Mucosa of gallbladder (tissue), 1 donor: ENCODE measurements at places on chromosomes 7 and 10. TPM values are rescaled to one million over a fixed set of nuclear protein-coding genes. Genes with fewer than 3 reads are reported as not detected.
A peak's percentile ranks its signal among the peaks of the same experiment; 100 is the strongest.

- no peak for DNase-seq
Measured at GRCh38 chr10:22630234-22631174, 83.9 kb downstream of the PIP4K2A start.

DNA sequence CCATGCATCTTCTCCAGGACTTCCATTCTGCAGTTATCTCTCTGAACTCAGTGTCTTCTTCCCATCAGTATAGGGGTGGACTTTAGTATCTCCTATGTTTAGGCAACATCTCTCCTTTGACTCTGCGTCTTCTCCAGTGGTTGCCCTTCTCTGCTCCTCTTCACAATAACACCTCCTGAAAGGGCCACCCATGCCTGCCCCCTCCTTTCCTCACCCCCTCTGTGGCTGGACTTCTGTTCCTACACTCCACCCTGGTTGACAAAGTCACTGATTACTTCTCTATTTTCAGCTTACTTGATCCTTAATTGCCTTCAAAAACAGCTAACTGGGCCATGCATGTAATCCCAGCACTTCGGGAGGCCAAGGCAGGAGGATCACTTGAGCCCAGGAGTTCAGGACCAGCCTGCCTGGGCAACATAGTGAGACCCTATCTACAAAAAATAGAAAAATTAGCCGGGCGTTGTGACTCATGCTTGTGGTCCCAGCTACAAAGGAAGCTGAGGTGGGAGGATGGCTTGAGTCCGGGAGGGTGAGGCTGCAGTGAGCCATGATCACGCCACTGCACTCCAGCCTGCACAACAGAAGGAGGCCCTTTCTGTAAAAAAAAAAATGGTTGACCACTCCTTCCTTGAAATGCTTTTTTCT is 13.7 kb downstream of the SRGN start:
- DNase-seq = no peak

DNA sequence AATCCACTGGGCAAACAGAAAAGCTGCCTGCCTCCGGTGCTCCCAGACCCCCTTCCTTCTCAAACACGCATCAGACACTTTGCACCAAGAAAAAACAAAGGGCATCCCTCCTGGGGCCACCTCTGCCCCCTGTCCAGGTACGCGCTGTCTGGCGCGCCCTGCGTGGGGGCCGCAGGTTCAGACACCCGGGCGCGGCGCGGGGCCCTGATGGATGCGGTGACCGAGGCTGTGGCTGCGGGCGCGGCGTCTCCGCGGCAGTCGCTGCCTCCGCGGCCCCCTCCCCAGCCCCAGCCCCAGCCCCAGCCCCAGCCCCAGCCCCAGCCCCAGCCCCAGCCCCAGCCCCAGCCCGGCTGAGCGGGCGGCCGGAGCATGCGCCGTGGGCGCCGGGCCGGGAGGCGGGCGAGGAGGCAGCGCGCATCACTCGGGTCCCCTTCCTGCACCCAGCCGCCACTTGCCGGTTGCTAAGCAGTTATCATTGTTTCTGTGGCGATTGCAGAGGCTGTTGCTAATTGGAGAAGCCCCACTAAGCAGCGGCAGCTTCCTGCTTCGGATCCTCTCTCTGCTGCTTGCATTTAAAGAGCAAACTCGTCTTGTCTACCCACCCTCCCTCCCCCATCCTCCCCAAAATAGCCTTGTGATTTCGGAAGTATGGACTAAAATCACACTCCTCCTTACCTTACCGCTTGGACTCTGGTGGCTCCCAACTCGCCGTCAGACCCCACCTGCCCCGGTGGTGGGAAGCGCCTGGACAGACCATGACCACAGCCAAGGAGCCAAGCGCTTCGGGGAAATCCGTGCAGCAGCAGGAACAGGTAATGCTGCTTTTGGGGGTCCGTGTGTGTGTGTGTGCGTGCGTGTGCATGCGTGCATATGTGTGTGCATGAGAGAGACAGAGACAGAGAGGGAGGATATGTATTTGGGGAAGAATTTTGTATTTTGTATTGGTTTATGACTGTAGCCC is 252.8 kb downstream of the DPP6 start:
- DNase-seq = no peak

GRCh38 chr7:50119815-50120637 is 27.0 kb upstream of the ZPBP start:
- DNase-seq = no peak

DNA sequence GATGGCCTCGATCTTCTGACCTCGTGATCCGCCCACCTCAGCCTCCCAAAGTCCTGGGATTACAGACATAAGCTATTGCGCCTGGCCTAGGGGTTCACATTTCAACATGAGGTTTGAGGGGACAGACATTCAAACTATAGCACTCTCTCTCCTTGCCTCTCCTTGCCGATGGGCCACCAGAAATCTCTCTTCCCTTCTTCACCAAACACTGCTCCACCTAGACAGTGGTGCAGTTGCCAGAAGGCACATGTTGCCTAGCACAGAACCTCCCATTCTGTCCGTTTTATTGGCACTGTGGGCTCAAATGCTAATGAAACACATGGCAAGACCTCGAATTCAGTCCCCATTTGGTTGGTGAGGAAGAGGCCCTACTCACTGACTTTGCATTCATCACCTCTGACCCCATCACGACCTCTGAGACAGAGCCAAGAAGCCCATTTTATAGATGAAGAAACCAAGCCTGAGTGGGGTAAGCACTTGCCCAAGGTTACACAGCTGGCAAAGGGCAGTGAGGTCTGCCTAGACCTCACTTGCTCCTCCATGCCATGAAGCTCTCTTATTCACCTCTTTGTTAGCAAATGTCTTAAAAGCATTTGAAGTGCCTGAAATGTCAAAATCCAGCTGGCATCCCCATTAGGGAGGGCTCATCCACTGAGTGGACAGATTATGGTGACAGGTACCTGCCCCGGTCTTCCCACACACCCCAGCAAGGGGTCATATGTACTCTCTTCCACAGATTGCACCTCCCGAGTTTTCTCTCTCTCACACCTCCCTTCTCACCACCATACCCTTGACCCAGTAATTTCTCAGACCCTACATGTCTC is 34.0 kb downstream of the GPRIN2 start:
- DNase-seq = no peak

- no peak for DNase-seq
Measured at GRCh38 chr7:114150689-114151088, 231.9 kb upstream of the PPP1R3A start.

DNA sequence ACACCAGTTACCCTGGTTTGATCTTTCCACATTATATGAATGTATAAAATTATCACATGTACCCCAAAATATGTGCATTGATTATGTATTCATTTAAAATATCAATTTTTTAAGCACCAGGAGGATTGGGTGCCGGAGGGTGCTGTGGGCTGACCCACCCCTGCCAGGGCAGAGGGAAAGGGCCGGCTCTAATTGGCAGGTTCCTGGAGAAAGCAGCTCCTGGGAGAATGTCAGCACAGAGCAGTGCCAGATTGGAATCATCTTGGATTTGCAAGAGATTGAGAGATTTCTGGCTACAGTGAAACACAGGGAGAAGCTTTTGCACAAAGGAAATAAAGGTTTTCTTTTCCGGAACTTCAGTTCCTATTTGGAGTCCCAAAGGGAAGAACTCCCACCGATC is 264.4 kb upstream of the TCERG1L start:
- no peak for DNase-seq

DNA sequence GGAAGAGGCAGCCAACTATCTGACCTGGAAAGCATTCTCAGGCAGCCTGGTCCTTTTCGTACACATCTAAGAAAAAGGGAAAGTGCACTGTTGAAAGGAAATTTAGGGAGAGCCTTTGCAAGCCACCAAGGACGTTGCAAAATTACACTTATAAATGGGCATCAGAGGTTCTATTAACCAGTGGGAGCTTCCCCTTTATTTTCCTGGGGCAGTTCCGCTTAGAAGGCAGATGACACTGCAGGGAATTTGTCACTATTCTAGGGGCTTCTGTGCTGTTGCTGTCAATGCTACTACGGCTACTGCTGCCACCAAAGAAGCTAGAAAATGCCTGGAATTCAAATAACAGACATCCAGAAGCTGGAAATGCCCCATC is 79.6 kb upstream of the AUTS2 start:
- DNase-seq = no peak

DNA sequence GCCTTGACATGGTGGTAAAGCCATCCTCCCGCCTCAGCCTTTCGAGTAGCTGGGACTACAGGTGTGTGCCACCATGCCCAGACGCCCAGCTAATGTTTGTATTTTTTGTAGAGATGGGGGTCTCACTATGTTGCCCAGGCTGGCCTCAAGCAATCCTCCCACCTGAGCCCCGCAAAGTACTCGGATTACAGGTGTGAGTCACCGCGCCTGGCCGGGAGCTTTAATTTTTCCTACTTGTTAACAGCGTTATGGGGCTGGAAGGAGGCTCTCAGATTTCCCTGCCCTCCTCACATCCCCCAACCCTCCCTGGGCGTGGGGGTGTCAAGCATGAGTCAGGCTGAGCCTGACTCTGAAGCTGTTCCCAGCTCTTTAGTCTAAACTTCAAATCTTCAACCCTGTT is 8.3 kb downstream of the ALKBH4 start:
- no peak for DNase-seq

DNA sequence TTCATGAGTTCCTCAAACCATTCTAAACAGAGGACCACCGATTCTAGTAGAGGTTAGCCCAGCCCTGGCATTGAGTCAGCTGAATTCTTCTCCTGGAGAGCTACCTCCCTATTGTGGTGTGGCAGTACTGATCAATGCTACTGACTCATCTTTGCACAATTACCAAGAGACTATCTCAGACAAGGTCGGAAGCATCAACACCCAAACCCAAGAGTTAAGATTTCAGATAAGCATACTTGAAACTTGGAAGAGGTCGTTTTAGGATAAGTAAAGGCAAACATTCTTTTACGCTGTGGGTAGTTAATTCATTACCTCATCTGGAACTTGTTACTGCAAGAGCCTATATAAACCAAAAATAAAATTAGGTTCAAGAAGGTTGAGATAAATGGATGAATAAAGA is 154.6 kb upstream of the NRBF2 start:
- no peak for DNase-seq

DNA sequence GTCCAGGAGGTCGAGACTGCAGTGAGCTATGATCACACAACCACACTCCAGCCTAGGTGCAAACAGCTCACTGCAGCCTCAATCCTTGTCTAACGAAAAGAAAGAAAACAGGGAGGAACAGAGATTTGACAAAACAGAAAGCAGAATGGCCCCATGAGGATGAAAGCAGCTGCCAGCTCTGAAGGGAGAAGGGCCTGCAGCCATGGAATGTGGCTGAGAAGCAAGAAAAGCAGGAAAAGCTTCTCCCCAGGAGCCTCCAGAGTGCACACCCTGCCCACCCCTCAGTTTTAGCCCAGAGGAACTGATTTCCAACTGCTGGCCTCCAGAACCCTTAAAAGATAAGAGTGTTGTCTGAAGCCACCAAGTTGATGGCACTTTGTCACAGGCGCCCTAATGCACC is 13.0 kb downstream of the ESYT2 start:
- no peak for DNase-seq

DNA sequence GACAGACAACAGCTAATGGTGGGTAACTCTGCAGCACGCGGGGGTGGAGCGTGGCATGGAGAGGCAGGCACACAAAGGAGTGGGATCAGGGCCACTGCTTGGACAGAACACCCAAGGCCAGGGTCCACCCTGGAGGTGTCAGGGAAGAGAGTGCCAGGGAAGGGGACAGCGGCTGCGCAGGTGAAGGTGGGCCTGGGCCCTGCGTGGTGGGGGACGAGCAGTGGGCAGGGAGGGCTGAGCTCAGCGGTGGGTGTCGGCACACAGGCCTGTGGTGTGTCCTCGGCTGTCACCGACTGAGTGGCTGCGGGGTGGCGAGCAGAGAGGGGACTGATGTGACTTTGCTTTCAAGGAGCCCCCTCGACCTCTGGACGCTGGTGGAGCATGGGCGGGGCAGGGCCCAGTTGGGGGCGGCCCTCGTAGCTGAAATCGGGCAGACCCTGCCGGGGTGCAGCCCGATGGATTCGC is 8.4 kb upstream of the SCART1 start:
- DNase-seq = peak; percentile 9

GRCh38 chr7:134947329-134947728 is 39.0 kb upstream of the AGBL3 start:
- no peak for DNase-seq

- DNase-seq = no peak
Measured at GRCh38 chr7:87592300-87592699, 8.4 kb downstream of the ABCB1 start.

GRCh38 chr7:35971133-35971891 is 170.5 kb downstream of the SEPTIN7 start:
- no peak for DNase-seq

DNA sequence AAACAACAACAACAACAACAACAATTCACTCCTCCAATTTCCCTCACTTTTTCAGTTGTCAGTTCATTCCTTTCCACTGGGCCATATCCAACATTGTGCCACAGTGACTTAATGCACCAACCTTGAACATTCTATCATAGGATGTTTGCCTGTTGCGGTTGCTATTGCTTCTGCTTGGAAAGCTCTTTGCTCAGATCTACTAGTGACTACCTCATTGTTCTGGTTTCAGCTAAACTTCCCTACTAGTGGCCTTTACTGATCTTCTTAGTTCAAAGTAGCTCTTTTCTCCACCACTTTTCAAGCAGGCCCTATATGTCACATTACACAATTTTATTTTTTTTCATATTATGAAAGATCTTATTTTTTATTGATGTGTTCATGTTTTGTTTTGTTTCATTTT is 9.8 kb upstream of the STEAP4 start:
- no peak for DNase-seq

GRCh38 chr10:69464801-69465401 is 13.6 kb downstream of the TSPAN15 start:
- DNase-seq = no peak

DNA sequence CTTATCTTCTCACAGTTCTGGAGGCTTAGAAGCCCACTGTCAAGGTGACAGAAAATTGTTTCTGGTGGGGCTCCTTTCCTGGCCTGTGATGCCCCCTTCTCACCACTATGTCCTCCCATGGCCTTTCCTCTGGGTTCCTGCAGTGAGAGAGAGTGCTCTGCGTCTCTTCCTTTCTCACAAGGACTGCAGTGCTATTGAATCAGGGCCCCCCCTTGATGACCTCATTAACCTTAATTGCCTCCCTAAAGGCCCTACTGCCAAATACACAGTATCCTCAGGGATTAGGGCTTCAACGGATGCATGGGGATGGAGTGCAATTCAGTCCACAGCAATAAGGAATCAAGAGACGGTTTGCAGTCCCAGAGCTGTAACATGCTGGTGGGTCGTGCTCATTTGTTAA is 82.0 kb upstream of the GRB10 start:
- DNase-seq = no peak

Gene OR2A12
- total RNA-seq = not detected

Gene SEC31B
- 13.5 TPM for total RNA-seq

Gene MYH16
- 0.32 TPM for total RNA-seq

Gene PAX4
- total RNA-seq = not detected

Gene CHRM2
- total RNA-seq = 71.2 TPM

Gene GDF2
- total RNA-seq = not detected

Gene DBF4
- 6.0 TPM for total RNA-seq
